ENCODE measurements at places on chromosomes 2 and 18. TPM values are rescaled to one million over a fixed set of nuclear protein-coding genes. Genes with fewer than 3 reads are reported as not detected.

Gene KCNG2
- not detected for total RNA-seq

Gene HOXD12
- not detected for total RNA-seq

Gene RFX8
- total RNA-seq: not detected

Gene BCL11A
- total RNA-seq: not detected

Gene SLC19A3
- total RNA-seq: 0.10 TPM

Gene EFHD1
- 0.24 TPM for total RNA-seq

Gene EIF2B4
- total RNA-seq: 43.4 TPM

Gene RALBP1
- 84.6 TPM for total RNA-seq

Gene LAMA1
- 7.2 TPM for total RNA-seq

Gene MFSD2B
- not detected for total RNA-seq

Gene HOXD9
- total RNA-seq: 3.6 TPM

- no peak for DNase-seq
Observed at GRCh38 chr2:43541165-43541564, 54.7 kb downstream of the THADA start.

DNA sequence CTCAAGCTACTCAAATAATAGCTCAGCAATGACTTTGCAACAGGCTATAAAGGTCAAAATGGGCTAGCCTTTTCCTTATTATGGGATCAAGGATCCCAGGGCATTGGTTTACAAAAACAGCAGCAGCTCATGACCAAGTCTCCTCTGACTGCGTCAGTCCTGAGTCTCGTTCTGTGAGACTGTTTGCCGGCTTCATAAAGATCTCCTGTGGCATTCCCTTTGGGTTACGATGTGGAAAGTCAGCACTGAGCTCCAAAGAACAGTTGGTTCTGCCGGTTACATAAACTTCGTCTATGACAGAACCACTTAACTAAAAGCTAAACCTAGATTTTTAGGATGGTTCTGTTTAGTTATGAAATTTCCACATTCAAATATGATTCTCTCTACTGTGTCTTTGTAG lies 674.9 kb downstream of the ZEB2 start:
- DNase-seq: no peak

DNA sequence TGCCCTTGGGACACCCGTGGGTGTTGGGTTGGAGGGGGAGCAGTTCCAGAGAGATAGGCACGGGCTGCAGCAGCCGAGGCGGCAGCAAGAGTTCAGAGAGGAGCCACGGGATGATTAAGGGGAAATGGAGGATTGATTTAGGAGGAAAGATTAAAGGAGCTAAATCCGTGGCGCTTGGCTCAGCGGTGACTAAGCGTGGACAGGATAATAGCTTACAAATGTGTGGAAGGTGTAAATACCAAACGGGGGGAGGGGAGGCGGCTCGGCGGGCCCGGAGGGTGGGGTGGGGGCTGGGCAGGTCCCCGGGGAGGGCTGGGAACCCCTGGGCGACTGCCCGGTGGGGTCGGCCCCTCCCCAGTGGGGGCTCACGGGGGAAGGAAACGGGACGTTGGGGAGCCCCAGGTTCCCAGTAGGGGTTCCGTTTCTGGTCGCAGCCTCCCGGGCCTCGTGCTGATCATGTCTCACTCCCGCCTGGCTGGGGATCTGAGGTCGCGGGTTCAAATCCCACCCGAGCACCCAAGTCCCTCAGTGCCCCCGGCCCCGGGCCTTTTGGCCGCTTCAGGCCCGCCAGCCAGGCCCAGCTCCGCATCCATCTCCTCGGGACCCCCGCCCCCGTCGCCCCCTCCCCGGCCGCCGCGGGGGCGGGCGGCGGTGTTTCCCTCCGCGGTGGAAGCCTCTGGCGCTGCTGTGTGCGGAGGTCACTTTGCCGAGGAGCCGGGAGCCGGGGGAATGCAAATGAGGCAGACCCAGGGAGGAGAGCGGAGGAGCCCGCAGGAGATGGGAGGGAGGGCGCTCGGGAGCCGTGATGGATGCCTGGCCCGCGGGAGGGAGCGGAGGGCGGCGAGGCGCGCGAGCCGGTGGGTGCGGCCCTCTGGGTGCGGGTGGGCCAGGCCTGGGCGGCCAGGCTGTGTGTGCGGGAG lies 8.1 kb downstream of the ASIC4 start:
- DNase-seq: peak; percentile 95

DNA sequence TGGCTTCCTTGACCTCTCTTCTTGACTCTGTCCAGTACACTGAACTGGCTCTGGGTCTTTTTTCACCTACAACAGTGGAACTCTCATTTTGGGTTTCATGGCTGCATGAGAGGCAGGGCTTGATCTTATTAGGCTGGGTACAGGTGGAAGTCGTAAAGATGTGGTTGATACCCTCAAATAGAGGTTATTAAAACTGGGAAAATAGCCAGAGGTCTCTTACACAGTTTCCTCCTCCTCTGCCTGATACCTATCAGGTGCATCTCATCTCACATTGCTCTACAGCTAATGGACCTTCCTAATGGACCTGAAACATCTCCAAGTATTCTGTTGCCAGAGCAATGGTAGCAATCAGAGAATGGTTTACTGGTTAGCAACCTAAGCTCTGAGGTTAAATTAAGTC lies 231.8 kb downstream of the ETAA1 start:
- DNase-seq: no peak

GRCh38 chr2:48343571-48344440 lies 186.1 kb upstream of the STON1 start:
- peak; percentile 78 for DNase-seq

GRCh38 chr2:238894226-238894949 lies 46.5 kb downstream of the TWIST2 start:
- DNase-seq: no peak

GRCh38 chr2:9741110-9741509 lies 102.2 kb upstream of the TAF1B start:
- peak; percentile 48 for DNase-seq

DNA sequence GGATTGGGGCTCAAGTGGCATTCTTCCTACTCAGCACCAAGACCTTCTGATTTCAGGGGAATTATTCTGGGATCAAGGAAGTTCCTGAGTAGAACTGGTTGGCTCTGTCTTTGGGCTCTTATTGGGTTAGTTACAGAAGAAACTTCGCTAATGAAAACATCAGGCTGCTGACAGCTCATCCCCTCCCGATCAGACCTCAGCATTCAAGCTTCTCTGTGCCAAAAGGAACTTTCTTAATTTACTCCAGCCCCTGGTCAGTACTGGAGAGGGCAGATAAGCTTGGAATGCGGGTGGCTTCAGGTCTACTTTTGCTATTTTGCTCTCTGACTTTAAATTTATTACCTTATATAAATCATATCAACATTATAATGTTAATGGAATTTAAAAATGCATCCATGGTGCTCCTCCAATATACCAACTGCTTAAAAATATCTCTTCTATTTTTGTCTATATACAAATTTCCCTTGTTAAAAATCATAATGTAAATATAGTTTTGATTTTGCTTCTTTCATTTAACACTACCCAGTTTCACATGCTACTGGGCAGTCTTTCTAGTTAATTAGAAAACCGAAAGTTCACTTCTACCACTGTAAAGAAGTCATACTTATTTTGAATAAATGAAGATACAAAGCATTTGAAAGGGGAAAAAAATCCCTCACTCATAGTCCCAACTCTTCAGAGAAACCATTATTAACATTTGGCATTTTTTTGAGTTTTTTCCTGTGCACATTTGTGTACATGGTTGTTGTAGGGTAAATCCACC lies 34.4 kb downstream of the PCARE start:
- DNase-seq: no peak

GRCh38 chr2:25532521-25532920 lies 140.9 kb downstream of the DTNB start:
- no peak for DNase-seq

DNA sequence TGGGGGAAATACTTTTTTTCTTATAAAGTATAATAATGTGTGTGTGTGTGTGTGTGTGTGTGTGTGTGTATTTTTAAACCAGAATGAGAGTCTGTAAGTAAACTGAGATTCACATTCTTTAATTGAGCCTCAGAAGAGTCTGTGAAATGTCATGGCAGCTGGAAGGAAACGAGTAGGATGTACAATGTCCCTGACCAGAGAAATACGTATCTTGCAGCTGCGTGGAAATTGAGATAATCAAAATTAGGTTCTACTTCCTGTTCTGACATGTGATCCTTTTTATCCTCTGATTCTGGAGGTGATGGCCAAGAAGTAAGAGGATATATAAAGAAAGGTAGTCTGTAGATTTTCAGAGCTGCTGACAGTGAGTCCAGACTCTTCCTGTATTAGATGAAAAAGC lies 50.0 kb downstream of the SH3RF3 start:
- no peak for DNase-seq

- no peak for DNase-seq
Observed at GRCh38 chr2:8753609-8754008, 71.8 kb downstream of the ID2 start.

DNA sequence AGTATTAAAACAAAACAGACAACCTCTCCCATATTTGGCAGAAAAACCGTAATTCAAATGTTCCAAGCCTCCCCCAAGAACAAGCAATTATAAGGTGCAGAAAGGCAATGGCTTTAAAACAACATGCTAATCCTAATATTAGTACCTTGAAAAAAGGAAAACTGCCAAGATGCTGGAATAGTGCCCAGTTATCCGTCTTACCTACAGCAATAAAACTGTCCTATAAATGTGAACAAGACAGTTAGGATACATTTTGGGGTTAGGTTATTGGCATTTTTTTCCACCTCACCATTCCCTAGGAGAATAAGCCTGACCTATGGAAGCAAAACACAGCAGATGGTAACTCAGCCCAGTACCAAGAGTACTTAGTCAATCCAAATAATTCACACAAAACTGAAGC lies 83.2 kb downstream of the TCF4 start:
- no peak for DNase-seq

- no peak for DNase-seq
Observed at GRCh38 chr2:37854676-37855282, 70.3 kb upstream of the RMDN2 start.

DNA sequence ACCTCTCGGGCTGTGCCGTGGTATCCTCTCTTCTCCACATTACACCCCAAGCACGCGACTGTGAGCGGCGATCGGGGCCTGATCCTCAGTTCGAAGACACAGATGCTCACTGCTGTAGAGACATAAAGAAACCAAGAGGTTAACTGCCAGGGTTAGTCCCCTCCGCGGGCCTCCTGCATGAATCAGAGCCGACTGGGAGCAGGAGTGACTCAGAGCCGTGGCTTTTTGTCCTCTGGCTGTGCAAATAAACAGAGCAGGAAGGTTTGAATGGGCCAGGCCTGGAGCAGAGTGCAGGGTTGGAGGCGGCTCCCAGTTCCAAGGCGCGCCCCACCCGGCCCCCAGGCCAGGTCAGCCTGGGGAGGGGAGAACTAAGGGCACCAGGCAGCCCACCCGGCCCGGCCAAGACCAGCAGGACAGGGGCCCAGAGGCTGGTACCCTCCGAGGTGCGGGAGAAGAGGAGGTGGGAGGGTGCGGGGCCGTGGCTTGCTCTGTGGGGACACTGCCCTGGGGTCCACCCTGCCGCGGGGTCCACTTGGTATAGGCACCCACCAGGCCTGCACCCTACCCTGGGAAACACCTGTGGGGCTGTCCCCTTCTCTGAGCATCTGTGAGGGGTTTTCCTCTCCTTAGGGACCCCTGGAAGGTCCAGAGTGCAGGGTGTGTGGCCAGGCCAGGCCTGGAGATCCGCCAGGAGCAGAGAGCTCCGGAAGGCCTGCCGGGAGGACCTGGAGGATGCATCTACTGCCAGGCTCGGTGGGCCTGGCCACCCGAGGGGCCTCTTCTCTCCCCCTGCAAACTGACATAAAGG lies 16.5 kb downstream of the TWIST2 start:
- DNase-seq: peak; percentile 99

DNA sequence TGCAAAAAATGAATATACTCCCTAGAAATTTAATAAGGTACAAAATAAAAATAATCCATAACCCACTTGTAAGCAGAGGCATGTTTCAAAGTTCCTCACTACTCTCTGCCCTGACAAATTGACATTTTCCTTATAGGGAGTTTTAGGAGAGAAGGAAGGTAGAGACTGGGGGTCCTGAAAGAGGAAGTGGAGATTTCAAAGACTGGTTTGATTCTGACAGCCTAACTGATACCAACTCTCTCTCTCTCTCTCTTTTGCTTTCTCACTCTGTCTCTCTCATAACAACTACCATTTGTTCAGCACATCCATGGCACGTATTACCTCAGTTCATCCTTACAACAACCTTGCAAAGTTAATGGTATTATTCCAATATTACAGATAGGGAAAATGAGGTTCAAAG lies 18.6 kb downstream of the FZD7 start:
- no peak for DNase-seq

GRCh38 chr2:232434563-232435374 lies 21.2 kb upstream of the ALPI start:
- DNase-seq: no peak

DNA sequence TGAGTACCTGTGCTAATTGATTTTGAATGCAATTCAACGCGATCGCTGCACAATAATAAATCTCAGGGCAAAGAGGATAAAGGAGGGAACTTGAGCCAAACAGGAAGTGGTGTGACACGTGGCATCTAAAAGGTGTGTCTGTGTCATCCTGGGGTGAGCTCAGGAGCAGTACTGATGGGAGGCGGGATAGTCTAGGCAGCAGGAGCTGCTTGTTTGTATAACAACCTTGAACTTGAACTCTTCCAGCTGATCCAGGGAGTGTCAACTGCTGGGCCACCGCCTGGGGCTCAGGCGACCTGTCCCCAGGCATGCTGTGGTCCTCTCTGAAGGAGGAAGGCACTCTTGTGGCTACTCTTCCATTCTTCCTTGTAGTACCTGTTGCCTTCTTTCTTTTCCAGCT lies 61.2 kb downstream of the BOD1L2 start:
- DNase-seq: no peak

GRCh38 chr2:130319536-130319935 lies 23.2 kb upstream of the IMP4 start:
- no peak for DNase-seq

GRCh38 chr18:30970196-30970816 lies 72.2 kb downstream of the DSC3 start:
- DNase-seq: peak; percentile 43

GRCh38 chr2:210112871-210113270 lies 58.3 kb downstream of the KANSL1L start:
- no peak for DNase-seq

DNA sequence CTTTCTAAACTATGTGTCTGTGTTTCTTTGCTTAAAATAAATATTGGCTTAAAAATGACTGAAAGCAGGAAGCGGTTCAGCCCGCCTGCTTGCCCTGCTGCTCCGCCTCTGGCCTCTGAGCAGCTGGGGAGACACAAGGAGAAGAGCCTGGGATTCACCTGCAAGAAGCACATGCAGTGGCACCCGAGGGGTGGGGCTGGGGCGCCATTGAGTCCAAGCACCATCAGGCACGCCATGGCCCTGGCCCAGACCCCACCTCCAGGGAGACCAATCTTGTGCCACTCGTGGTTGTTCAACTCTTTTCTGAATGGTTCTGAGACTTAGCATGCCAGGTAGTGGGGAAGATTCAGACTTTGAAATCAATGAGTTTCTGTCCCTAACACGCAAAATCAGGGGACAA lies 495.5 kb upstream of the MYT1L start:
- no peak for DNase-seq

DNA sequence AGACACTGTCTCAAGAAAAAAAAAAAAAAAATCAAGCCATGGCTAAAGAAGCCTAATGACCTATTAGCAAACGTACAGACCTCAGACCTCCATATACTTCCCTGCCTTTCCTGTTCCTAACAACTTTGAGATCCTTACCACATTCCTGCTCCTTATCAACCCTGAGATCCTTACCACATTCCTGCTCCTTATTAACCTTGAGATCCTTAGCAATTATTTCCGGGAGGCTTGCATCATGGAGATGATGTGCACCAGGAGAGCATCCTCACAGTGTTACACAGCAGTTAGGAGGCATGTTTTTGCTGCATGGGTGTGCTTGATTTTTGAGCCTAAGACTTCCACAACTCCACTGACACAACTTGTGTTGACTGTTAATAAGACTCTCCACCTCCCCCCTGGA lies 54.6 kb upstream of the RASGRP3 start:
- DNase-seq: peak; percentile 83
